Stimulated activated CD4-positive, alpha-beta T cell treated with anti-CD3 and anti-CD28 coated beads, Interleukin-15, amount 100 ng/mL, for 24 hours (primary cell): ENCODE measurements at places on chromosomes 4 and X.
A peak's percentile ranks its signal among the peaks of the same experiment; 100 is the strongest.

DNA sequence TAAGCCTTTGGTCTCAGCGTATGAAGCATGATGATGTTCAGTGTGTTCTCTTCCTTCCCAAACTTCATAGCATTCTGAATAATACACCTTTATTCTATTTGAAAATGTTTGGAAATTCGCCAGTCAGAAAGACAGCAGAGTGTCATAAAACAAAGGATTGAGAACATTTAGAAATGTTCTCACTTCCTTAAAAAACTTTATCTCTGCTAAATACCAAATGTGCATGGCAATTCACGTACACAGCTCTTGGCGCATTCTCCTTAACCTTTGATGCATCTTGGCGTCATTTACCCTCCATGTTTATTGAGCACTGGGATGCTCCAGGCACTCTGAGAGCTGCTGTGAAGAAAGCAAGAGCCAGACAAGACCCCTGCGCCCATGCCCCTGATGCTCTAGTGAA, 7.2 kb upstream of the IRF2 start:
- DNase-seq, result no peak

GRCh38 chr4:95729596-95729995, 110.3 kb upstream of the PDHA2 start:
- no peak for DNase-seq

DNA sequence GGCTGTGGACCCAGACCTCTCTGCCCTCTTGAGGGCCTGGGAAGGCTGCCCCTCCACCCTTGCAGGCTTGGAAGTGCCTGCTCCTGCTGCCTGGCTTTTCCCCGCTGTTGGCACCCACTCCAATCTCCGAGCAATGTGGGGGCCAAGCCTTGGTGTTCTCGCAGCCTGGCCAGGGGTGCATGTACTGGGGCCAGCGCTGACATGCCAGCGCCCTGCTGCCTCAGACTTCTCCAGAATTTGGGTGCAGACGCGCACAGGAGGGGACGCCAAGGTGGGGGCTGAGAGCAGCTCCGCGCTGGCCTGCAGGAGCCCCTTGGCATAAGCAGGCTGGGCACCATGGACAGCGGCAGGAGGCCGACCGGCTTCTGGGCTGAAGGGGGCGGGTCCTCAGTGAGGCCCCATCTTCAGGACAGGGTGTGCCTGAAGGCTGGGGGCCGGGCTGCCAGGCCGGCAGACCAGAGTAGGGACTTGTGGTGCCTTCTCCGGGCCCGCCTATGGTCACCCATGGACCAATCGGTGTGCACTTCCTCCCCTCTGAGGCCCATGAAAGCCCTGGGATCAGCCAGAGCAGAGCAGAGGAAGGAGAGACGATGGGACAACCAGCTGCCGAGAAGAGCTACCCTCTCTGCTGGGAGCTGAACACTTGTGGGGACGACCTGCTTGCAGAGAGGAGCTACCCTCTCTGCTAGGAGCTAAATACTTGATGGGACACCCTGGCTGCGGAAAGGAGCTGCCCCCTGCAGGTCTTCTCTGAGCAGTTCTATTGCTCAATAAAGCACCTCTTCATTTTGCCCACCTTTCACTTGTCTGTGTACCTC, 118.3 kb downstream of the DNAAF6 start:
- DNase-seq, result peak; percentile 15

DNA sequence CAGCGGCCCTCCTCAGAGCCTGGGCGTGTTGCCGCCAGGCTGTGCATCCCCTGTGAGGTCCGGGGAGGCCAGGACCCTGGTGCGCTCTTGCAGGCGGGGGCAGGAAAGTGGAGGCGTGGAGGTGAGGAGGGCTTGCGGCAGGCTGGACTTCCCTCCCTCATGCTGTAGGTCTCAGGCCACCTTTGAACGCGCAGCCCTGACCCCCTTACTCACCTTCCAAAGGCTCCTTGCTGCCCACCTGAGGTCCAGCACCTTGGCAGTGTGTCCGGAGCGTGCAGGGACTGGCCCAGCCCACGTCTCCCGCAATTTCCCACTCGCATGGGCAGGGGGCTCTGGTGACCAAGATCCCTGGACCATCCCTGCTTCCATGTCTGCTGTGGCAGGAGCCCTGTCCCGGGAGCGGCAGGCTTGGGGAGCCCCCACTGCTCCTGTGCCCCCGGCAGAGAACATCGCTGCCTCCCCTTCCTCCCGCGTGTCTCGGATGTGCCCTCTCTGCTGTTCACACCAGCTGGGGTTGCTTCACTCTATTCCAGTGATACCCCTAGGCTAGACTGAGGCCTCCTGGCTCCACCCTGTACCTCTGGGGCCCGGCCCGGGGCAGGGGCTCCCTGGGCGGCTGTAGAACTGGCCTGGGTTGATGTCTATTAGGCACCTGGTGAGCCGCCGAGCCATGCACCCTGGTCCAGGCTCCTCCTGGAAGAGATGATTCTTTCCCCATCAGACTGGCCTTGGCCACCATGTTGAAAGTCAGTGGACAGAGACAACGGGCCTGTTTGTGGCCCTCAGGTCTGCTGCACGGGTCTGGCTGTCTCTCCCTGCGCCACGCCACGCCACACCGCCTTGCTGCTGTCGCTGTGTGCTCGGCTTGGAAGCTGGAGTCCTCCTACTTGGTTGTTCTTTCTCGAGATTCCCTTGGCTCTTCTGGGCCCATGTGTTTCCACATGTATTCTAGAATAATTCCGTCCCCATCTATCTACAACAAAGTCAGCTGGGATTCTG, 95.4 kb upstream of the ADRA2C start:
- DNase-seq, result no peak

DNA sequence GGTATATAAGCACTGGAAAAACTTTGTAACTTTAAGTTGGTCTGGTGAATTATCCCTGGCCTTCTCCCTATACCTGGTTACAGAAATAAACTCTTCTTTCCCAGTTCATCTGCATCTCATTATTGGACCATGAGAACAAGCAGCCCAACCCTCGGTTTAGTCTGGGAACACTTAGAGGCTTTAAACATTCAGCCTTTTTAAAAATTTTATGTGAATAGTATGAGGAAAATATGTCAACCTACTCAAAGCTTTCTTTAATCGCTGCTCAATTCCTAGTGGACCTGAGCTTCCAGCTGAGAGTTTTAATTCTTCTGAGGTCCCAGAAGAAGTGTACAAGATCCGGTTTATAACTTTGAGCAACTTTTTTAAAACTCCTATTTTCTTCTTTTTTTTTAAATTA, 358.6 kb upstream of the NOCT start:
- DNase-seq, result no peak

- DNase-seq, result no peak
Observed at GRCh38 chrX:13389501-13389900, 69.6 kb upstream of the ATXN3L start.

DNA sequence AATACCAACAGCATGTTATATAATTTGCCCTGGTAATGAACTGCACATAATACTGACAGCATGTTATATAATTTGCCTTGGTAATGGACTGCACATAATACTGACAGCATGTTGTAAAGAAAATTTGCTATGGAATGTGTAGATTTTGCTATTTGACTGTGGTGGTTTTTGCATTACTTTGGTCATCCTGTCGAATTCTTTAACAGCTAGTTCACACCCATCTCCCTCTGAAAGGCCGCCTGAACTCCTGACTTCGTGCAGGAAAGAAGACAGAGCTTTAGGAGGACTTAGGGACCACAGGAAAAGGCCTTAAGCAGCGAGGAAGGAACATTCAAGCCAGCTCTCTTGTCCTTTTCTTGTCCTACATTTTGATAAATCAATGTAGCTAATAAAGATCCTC, 45.2 kb upstream of the DCLK2 start:
- no peak for DNase-seq

- no peak for DNase-seq
Observed at GRCh38 chrX:6095469-6095868, 133.2 kb downstream of the NLGN4X start.

DNA sequence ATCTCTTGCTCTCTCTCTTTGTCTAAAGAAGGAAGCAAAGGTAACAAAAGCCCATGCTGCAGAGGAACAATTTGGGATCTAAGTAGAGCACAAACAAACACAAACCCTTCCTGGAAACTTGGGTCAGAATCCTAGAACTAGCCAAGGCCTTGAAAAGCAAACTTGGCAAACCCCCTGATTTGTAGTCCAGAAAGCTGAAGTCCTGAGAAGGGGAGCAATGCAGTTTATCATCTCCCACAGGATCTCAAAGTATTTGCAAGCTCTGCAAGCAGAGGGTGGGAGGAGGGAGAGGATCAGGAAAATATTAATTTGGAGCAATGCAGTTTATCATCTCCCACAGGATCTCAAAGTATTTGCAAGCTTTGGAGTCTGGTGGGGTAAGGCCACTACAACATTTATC, 379.5 kb upstream of the FGF13 start:
- DNase-seq, result no peak

DNA sequence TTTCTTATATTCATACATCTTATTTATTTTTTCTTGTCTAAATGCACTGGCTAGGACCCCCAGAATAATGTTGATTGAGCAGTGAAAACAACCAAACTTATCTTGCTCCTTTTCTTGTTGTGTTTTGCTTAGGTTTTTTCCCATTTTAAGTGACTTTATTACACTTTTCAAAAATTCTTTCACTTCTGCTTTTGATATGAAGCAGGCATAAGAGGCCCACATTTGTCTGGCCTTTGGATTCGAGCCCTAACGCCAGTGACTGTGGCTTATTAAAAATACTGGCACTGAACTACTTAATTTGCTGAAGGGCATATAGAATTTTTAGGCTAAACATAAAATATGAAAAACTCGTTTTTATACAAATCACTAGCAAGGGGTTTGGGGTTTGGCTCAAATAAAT, 197.0 kb downstream of the ASB9 start:
- DNase-seq, result no peak

GRCh38 chr4:158578476-158578875, 56.8 kb downstream of the RXFP1 start:
- no peak for DNase-seq

DNA sequence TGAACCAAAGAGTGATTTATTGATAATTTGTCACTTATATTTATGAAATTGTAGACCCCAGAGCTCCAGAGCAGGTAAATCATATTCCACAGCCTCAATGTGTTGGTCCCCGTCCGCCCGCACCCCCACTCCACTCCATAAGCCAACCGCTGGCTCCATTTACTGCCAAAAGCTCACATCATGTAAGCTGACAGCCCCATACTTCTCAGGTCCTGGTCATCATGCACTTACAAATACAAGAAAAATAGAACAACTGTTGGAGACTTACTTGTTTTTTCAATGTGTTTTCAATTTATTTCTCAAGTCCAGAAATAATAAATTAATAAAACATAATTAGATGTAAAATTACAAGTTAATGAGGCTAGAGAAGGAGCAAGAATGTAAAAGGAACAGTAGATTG, 235.7 kb upstream of the HAND2 start:
- DNase-seq, result no peak
